ENCODE measurements at places on chromosomes 11 and 22. TPM values are rescaled to one million over a fixed set of nuclear protein-coding genes. Genes with fewer than 3 reads are reported as not detected.

- no peak for DNase-seq
Measured at GRCh38 chr11:72605973-72606747, 68.1 kb downstream of the PDE2A start.

The POTEH gene
- polyA plus RNA-seq: not detected

DNA sequence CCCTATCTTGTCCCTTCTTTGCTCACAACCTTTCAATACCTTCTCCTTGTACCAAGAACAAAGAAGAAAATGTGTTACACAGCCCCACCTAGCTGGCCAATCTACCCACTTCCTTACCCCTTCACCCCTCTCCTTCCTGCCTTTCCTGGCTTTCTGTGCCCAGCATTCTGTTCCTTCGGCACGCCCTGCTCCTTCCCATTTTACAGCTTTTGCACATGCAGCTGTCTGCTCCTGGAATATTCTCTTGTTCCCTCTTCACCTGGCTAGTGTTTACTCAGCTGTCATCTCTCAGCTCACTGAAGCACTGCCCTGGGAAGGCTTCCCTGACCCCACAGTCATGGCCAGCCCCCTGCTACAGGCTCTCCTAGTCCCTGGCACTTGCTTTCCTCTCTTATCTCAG, 30.7 kb downstream of the SERPINH1 start:
- no peak for DNase-seq

- no peak for DNase-seq
Measured at GRCh38 chr11:3055891-3056290, 1.3 kb downstream of the CARS1 start.

The OR52E6 gene
- not detected for polyA plus RNA-seq

The C22orf31 gene
- 1.7 TPM for polyA plus RNA-seq

DNA sequence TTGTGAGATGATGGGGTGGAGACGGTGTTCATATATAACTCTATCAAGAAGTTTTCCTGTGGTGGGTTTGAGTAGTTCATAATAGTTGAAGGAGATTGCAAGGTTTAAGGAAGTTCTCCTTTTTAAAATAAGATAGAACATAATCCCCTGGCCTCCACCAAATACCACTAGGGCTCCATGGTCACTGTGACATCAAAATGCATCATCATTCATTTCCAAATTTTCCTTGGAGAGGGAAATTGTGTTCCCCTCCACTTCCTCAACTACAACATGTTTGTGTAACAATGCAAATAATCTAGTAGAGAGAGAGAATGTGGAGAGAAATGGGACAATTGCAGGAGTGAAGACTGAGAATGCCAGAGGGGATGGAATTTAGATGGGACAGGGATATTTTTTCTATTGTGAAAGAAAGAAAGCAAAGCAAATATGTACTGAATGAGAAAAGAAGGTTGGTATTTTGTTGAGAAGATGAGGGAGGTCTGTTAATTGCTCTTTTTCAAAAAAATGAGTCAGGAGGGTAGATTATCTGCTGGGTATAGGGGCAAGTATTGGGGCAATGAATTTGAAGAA, 33.4 kb upstream of the ZBED5 start:
- no peak for DNase-seq

- DNase-seq: peak; percentile 73
Measured at GRCh38 chr11:12842933-12843636, 166.0 kb upstream of the RASSF10 start.

The NLRP6 gene
- polyA plus RNA-seq: 0.47 TPM

The TMPRSS6 gene
- 0.24 TPM for polyA plus RNA-seq

The ROBO4 gene
- polyA plus RNA-seq: 19.3 TPM

The CRYAB gene
- 48.6 TPM for polyA plus RNA-seq

- DNase-seq: no peak
Measured at GRCh38 chr22:28369854-28370253, 309.8 kb downstream of the TTC28 start.

The FAM181B gene
- polyA plus RNA-seq: 3.5 TPM

- DNase-seq: no peak
Measured at GRCh38 chr22:26452236-26453016, 23.4 kb downstream of the ASPHD2 start.

The BAIAP2L2 gene
- 13.3 TPM for polyA plus RNA-seq

- DNase-seq: no peak
Measured at GRCh38 chr22:33598821-33599220, 321.5 kb downstream of the LARGE1 start.

The C22orf42 gene
- polyA plus RNA-seq: not detected

DNA sequence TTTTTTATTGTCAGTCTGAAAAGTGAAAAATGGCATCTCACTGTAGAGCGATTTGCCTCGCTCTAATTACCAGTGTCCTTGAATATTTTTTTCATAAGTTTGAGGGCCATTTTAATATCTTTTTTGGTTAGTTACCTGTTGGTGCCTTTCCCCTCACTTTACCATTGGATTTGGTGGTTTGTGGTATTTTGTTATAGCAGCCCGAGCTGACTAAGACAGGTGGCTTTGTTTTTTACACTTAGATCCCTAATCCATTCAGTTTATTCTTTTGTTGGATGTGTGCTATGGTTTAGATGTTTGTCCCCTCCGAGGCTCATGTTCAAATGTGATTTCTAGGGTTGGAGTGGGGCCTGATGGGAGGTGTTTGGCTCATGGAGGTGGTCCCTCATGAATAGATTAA, 6.5 kb upstream of the CAPN5 start:
- no peak for DNase-seq

- no peak for DNase-seq
Measured at GRCh38 chr11:72573072-72573854, 101.0 kb downstream of the PDE2A start.

DNA sequence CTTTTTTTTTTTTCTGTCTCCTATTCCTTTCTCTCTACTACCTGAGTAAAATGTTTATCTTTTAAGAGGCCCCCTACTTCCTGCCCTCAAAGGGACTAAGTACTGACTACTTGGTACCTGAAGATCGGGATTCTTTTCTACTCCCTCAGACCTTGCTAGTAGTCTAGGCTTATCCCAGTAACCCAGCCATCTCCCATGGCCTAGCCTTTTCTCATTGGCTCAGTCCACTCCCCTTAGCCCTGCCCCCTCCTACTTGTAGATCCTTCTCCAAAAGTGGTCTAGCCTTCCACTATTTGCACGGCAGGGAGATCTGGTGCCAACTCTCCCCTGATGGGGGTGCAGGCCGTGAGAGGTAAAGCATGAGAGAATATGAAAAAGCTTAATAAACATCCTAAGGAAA, 133.7 kb downstream of the RCN1 start:
- no peak for DNase-seq

The SMC1B gene
- polyA plus RNA-seq: 0.25 TPM

DNA sequence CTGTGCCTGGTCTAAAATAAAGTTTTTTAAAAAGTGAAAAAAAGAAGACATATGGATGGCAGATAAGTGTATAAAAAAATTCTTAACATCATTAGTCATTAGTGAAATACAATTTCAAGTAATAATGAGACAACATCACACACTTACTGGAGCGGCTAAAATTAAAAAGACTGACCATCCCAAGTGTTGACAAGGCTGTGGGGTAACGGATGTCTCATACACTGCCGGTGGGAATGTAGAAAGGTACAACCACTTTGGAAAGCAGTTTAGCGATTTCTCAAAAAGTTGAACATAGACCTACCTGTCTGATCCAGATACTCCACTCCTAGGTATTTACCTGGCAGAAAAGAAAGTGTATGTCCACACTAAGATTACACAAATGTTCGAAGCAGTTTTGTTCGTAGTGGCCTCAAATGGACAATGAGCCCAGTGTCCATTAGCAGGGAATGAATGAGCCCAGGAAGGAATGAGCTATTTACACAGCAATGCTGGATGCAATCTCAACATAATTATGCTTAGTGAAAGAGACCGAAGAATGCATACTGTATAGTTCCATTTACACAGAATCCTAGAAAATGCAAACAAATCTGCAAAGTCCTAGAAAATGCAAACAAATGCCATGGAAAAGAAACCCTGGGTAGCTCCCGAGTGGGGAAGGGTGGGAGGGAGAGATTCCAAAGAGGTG, 6.7 kb upstream of the MUC2 start:
- DNase-seq: no peak

The MPZL2 gene
- 26.3 TPM for polyA plus RNA-seq

The HBB gene
- 107 TPM for polyA plus RNA-seq

GRCh38 chr11:115819014-115819413, 314.8 kb upstream of the CADM1 start:
- DNase-seq: no peak

The LYVE1 gene
- 75.5 TPM for polyA plus RNA-seq

GRCh38 chr11:34261820-34262219, 96.0 kb downstream of the ABTB2 start:
- no peak for DNase-seq

GRCh38 chr11:10900681-10901415, 43.0 kb upstream of the ZBED5 start:
- no peak for DNase-seq

GRCh38 chr11:130937051-130937450, 20.8 kb upstream of the SNX19 start:
- no peak for DNase-seq

DNA sequence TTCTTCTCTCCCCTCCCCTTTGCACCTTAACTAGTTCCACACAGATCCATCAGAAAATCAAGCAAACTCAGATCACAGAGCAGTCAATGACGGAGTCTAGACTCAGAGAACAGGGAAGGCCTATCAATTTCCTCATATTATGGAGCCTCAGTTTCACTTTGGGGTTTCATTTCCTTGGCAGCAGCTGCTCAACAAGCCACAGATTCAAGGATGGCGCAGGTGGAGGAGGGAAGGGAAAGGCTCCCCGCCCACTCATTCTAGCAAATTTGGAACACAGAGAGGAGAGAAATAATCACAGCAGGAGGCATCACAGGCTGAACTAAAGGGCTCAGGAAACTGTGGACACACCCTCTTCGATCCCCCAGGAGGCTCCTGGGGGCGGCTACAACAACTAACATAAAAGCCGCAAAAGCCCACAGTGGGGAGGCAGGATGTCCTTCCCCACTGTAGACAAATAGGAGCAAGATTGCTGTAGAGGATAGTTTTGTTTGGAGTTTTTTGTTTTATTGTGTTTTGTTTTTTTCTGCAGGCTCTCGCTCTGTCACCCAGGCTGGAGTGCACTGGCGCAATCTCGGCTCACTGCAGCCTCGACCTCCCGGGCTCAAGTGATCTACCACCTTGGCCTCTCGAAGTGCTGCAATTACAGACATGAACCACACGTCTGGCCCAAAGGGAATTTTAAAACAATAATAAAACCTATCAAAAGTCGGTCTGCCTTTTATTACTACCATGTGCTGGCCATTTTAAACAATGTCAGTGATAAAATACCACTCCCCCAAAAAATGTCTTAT, 3.4 kb downstream of the PLAAT3 start:
- DNase-seq: no peak

The VWCE gene
- 5.6 TPM for polyA plus RNA-seq

The ISX gene
- 0.30 TPM for polyA plus RNA-seq

GRCh38 chr22:32103658-32104315, 55.3 kb downstream of the C22orf42 start:
- DNase-seq: no peak

The ZFP91 gene
- polyA plus RNA-seq: 63.1 TPM

The CENPM gene
- polyA plus RNA-seq: 13.8 TPM

The SHISA8 gene
- 1.4 TPM for polyA plus RNA-seq

- DNase-seq: no peak
Measured at GRCh38 chr22:22460060-22460459, 48.5 kb downstream of the ZNF280B start.

The OR8A1 gene
- polyA plus RNA-seq: not detected

DNA sequence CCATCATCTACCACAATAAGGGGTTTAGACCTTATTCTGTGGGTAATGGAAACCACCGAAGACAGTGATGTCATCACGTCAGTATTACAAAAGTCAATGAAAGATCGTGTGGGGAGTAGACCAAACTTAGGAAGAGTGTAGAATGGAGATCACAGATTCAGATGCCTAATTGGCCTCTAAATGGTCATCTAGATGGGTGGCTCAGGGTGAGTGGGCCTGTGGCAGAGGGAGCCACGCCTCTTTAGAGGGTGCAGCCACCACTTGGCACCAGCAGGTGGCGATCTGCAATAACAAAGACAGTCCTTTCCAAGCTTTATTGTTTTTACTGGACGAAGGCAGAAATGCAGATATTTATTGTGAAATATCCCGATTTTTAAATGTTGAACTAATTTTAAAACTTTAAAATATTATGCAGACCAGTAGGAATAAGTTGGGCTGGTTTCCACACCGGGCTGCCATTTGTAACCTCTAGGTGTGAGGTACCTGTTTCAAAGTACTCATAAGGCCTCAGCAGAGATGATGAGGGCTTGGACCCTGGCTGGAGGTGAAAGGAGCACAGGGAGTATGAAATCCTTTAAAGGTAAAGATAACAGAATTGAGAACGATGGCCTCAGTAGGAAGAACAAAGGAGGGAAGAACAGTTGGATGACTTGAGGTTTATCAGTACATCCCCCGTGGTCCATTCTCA, 222.0 kb downstream of the DBX1 start:
- no peak for DNase-seq

- DNase-seq: no peak
Measured at GRCh38 chr11:92972248-92972647, 2.8 kb downstream of the MTNR1B start.

- DNase-seq: no peak
Measured at GRCh38 chr11:129612447-129612961, 203.1 kb upstream of the TMEM45B start.

The PDGFB gene
- polyA plus RNA-seq: 16.1 TPM

The GP1BB gene
- polyA plus RNA-seq: 1.1 TPM

DNA sequence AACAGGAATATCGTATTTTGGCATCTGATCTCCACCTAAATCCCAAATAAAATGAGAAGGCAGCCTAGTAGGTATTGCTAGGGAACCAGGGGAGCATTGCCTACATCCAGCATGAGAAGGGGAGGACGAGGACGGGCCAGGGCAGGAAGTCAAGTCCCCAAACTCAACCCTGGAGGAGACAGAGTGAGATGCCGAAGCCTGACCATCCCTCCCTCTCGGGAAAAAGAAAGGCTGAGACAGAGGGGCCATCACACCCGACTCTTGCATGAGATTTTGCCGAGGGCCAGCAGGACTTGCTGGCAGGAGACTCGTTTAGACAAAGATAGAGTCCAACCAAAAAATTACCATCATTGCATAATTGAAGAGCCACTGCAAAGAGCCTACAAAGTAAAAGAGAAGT, 50.2 kb upstream of the SPATA19 start:
- DNase-seq: no peak

The RASL10A gene
- polyA plus RNA-seq: not detected

- DNase-seq: no peak
Measured at GRCh38 chr22:44449683-44450425, 48.2 kb downstream of the RTL6 start.

The MS4A6A gene
- polyA plus RNA-seq: 18.0 TPM

- no peak for DNase-seq
Measured at GRCh38 chr11:72354356-72355115, 79.8 kb downstream of the CLPB start.

The TMEM191C gene
- polyA plus RNA-seq: 2.0 TPM

GRCh38 chr11:123653483-123653826, 969 bp downstream of the SCN3B start:
- no peak for DNase-seq

DNA sequence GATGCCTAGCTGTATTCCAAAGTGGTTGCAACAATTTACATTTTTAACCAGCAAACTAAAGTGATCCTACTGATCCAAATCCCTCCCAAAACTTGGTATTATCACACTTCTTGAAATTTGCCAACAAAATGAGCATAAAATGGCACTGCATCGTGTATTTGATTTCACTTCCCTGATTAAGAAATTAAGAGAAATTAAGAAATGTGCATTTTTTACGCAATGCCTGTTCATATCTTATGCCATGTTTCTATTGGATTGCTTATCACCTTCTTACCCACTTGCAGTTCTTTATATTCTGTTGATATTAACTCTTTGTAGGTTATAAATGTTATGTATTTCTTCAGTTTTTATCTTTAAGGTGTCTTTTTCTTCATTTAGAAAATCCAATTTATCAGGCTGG, 80.6 kb downstream of the DENND5A start:
- no peak for DNase-seq

GRCh38 chr22:24504540-24504939, 9.4 kb downstream of the UPB1 start:
- no peak for DNase-seq

The TMA7B gene
- polyA plus RNA-seq: 0.13 TPM

Measured in renal pelvis (tissue), 12 donors.